ENCODE measurements at places on chromosomes 3 and 15.

- DNase-seq = peak; percentile 38
These were observed 75.1 kb downstream of the CCK start for GRCh38 chr3:42190701-42191442.

DNA sequence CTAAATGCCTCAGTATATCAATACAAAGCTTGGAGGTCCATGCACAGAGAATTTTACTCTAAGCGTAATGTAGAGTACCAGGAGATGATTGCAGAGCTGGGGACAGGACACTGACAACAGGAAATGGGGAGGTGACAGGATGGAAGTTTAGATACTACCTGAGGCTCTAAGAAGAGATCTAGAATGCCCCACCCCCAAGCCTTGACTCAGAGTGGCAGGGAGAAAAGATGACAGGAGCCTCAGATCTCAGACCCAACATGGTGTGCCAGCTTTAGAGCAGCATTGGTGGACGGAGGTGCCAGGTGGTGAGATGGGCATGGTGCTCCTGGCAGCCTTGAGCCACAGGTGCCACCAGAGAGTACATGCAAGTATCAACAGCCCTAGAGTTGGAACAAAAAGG is 62.5 kb downstream of the LYZL4 start:
- DNase-seq = no peak

GRCh38 chr3:49213998-49214397 is 42.6 kb downstream of the KLHDC8B start:
- no peak for DNase-seq

GRCh38 chr15:92017882-92018534 is 164.5 kb downstream of the SLCO3A1 start:
- no peak for DNase-seq

GRCh38 chr3:184317201-184317600 is 2.8 kb downstream of the EIF4G1 start:
- DNase-seq = no peak

DNA sequence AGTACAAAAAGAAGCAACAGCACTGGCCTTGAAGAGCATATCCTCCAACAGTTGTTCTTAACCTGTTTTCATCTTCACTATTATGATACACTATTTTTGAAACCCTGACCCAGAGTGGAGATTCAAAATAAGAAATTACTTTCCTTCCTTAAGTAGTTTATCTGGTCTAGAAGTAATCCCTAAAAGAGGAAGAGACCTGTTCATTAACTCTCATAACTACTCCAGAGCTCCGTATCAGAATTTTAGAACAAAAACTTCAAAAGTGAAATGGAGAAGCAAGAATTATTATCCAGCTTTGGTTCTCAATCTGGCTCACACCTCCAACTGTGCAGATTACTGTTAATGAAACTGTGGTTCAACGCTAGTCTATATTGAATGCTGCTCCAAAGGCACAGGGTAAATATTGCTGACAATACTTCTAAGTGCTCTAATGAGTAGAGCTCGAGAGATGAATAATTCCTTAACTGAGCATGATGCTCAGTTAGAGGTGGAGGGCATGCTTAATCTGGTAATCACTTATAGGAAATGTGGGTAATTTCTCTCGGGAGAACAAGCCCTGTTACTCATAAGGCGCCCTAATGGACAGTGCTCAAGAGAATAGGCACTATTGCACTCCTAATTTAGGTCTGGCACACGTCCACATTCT is 5.2 kb downstream of the LCMT2 start:
- no peak for DNase-seq

- DNase-seq = no peak
These were observed 21.8 kb upstream of the KCNAB1 start for GRCh38 chr3:156098437-156099035.

DNA sequence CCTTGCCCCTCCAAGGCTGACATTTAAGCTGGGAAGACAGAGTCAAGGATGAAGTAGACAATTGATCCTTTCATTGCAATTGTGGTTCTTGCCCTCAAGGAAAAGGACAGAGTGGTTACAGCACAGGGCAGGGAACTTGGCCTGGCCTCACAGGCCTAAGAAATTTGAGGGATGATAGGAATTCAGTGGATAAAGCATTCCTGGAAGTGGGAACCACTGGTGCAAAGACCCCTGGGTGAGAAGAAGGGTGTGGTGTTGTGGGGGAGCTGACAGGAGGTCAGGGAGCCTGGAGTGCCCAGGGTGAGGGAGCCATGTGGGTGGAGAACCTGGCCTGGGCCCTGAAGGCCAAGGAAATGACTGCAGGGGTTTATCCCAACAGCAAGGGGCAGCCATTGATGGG is 287.4 kb downstream of the UACA start:
- DNase-seq = no peak

- DNase-seq = no peak
These were observed 406.2 kb upstream of the RARB start for GRCh38 chr3:25021816-25022215.

- DNase-seq = no peak
These were observed 87.2 kb downstream of the SLCO3A1 start for GRCh38 chr15:91940496-91941381.

DNA sequence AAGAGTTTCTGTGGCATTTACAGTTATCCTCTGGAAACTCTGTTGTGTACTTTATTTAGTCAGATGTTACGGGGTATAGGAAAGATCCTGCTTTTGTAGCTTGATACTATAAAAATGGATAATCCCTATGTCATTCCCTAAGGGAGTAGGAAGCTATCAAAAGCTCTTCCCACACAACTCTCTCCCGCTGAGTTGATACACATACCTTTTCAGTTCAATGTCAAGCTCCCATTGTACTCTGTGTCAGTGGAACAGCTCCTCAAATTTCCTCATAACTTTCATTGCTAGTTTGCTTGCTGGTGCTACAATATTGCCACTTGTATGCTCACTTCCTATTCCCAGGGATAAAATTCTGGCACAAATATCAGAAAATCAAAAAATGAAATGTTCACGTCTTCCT is 893.3 kb upstream of the GBE1 start:
- DNase-seq = no peak

- peak; percentile 17 for DNase-seq
These were observed 42.4 kb downstream of the SEC22A start for GRCh38 chr3:123244128-123244527.

- DNase-seq = no peak
These were observed 39.7 kb downstream of the MYO5C start for GRCh38 chr15:52255935-52256334.
